SJSA1 (cell line): ENCODE measurements at places on chromosomes 5 and 9. TPM values are rescaled to one million over a fixed set of nuclear protein-coding genes. Genes with fewer than 3 reads are reported as not detected.

The CNTNAP3 gene
- 0.13 TPM in 1 of 2 replicates, not detected in the other for total RNA-seq

- H3K27ac ChIP-seq, result no peak overlapping the region
- no peaks in the 10 kb centered on the region for H3K27me3 ChIP-seq
- H3K4me1 ChIP-seq, result no peaks in the 10 kb centered on the region
- H3K4me3 ChIP-seq, result no peak overlapping the region
- no peak for DNase-seq
- H3K36me3 ChIP-seq, result no peaks in the 10 kb centered on the region
Observed at GRCh38 chr9:98150164-98150563, 31.1 kb upstream of the TRIM14 start.

- peaks cover 4% of the 10 kb centered on the region; the same call in 1 of the 2 replicates for H3K4me1 ChIP-seq
- H3K27me3 ChIP-seq, result no peaks in the 10 kb centered on the region
- no peaks in the 10 kb centered on the region for H3K36me3 ChIP-seq
- H3K4me3 ChIP-seq, result no peak overlapping the region
- H3K27ac ChIP-seq, result no peak overlapping the region
- no peak for DNase-seq
Observed at GRCh38 chr5:96871686-96872085, 4.6 kb upstream of the ERAP2 start.

DNA sequence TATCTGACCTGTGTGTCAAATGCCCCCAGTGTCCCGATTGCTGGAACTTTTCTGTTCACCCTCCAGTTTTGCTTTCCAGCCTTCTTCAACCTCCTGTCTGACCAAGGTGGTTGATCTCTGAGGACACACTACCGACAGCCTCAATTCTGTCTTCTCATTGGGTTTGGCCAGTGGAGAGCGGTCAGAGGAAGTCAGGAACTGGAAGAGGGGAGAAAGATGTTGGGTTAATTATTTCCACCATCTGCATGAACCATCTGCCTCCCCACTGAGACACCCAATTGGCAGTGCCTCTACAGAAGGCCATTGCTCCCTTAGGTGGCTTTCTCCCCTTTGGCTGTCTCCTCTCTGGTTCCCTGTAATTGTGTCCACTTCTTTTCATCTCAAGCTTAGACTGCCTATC, 154.3 kb upstream of the RAI14 start:
- peaks cover 25% of the 10 kb centered on the region for H3K4me1 ChIP-seq
- H3K4me3 ChIP-seq, result no peak overlapping the region
- no peaks in the 10 kb centered on the region for H3K27me3 ChIP-seq
- H3K36me3 ChIP-seq, result no peaks in the 10 kb centered on the region
- no peak overlapping the region for H3K27ac ChIP-seq
- no peak for DNase-seq

The STK32A gene
- total RNA-seq, result 0.05 TPM in 1 of 2 replicates, not detected in the other

GRCh38 chr5:109161914-109162683, 247.7 kb downstream of the PJA2 start:
- DNase-seq, result no peak
- H3K36me3 ChIP-seq, result no peaks in the 10 kb centered on the region
- H3K4me3 ChIP-seq, result no peak overlapping the region
- no peak overlapping the region for H3K27ac ChIP-seq
- no peaks in the 10 kb centered on the region for H3K27me3 ChIP-seq
- no peaks in the 10 kb centered on the region for H3K4me1 ChIP-seq

DNA sequence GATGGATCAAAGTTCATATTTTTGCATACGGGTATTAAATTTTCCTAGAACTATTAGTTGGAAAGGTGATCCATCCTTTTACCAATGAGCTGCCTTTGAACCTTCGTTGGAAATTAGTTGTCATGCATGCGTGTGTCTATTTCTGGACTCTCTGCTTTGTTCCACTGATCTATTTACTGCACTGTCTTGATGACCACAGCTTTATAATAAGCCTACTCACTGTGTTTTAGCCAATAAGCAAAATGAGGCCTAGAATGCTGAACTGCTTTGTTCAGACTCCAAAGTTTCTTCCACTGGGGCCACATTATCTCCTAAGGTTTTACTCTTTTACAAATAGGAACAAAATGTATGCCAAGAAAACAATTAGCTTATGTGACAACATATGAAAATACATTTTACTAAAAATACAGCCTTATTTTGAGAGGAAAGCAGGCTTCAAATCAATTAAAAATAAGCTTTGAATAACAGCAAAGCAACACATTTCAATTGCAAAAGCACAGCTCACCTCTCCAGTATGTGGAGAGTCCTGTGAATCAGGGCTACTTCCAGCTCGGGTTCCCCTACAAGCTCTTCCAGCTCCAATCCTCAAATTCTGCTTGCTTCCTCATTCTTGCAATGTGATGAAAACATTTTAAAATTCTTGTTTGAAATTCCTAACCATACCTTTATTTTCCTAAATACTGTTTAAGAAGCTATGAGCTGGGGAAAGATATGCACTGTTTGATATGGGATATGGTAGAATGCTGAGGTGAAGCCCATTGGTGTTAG, 72.0 kb downstream of the RETREG1 start:
- no peak for DNase-seq
- H3K27ac ChIP-seq, result no peak overlapping the region
- peaks cover 21% of the 10 kb centered on the region for H3K4me1 ChIP-seq
- no peaks in the 10 kb centered on the region for H3K36me3 ChIP-seq
